ENCODE measurements at places on chromosomes 1 and 21. TPM values are rescaled to one million over a fixed set of nuclear protein-coding genes. Genes with fewer than 3 reads are reported as not detected.
A peak's percentile ranks its signal among the peaks of the same experiment; 100 is the strongest.

The CFAP57 gene
- total RNA-seq: not detected

The PPP1R8 gene
- 31.8 TPM for total RNA-seq

DNA sequence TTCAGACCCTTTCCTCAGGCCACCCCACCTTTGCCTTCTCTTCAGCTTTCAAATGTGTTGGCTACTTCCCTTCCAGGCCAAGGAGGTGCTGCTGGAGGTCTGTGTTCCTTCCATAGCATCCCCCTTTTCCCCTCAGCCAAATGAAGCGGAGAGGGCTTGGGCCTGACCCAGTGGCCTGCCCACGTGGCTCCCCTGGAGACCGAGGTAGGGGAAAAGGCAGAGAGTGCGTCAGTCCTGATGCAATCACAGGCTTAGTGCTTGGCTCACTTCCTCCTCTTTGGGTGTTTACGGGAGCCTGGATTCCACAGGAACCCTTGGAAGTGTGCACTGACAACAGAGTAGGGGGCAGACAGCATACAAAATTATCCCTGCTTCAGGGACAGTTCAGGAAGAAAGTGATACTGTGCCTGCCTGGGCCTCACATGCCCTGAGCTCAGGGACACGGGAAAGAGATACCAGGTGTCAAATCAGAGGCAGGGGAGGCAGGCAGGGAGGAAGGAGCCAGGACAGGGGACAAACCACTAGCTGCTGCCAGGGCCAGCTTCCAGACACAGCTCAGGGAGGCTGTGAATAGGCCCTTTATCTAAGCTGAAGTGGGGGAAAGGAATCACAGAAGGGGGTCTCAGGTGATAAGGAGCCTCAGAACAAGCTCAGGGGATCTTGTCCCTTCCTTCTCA lies 16.6 kb upstream of the PTP4A2 start:
- peak; percentile 87 for DNase-seq

The ZSWIM5 gene
- total RNA-seq: 0.67 TPM

GRCh38 chr1:236535662-236536161 lies 11.9 kb downstream of the LGALS8 start:
- DNase-seq: no peak

DNA sequence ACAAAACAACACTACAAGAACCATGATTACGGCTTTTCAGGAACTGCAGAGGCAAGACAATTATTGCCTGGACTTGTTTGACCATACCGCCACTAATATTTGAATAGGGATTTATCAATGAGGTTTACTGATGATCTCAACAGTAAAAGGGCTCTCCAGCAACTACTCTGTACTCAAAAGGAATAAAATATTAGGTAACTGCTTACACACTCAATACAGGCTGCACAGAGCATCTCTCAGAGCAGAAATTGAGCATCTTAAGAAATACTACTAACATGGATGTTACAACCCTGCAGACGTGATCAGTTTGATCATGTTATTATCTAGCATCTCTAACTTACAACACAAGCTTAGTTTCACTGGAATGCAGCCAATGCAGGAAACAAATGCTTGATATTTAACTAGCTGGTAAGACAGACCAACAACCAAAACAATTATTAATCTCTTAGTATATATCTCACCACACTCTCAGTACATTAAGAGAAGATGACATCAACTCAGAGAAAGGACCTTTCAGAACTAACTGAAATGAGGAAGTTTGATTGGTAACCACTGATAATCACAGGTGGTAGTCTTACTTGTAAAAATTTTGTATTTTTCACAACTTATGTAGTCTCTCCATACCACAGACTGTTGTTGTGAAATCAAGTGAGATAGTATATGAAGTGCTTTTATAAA lies 52.2 kb downstream of the PUM1 start:
- no peak for DNase-seq

DNA sequence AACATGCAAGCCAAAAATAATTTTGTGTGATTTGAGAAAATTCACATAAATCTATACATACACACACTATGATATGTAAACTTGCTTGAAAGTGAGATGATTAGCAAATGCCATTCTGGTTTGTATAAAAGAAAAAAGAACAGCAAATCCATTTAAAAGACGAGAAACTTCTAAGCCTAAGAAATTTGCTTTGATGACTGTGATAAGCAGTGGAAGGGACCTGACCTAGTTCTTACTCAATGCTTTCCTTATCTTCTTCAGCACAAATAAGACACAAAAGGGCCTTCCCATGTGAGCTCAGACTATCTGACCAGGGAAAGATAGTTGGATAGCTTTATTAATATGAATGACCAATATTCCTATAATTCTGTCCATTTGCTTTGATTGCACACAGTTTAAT lies 25.3 kb upstream of the NMNAT2 start:
- no peak for DNase-seq

The TBX15 gene
- 0.37 TPM for total RNA-seq

GRCh38 chr1:172277275-172277674 lies 143.2 kb upstream of the C1orf105 start:
- no peak for DNase-seq

The SEMA6C gene
- total RNA-seq: 36.4 TPM

- DNase-seq: no peak
Measured at GRCh38 chr1:64882574-64883255, 83.6 kb downstream of the JAK1 start.

GRCh38 chr21:45556645-45557615 lies 14.7 kb upstream of the SLC19A1 start:
- no peak for DNase-seq

GRCh38 chr1:233005703-233006102 lies 55.3 kb downstream of the NTPCR start:
- no peak for DNase-seq

- no peak for DNase-seq
Measured at GRCh38 chr1:117166076-117166475, 44.5 kb upstream of the TRIM45 start.

- no peak for DNase-seq
Measured at GRCh38 chr1:162070825-162071224, 1.3 kb downstream of the NOS1AP start.

GRCh38 chr1:111275780-111276433 lies 14.7 kb upstream of the CHIA start:
- DNase-seq: no peak

GRCh38 chr1:208409176-208409575 lies 165.0 kb upstream of the PLXNA2 start:
- no peak for DNase-seq

DNA sequence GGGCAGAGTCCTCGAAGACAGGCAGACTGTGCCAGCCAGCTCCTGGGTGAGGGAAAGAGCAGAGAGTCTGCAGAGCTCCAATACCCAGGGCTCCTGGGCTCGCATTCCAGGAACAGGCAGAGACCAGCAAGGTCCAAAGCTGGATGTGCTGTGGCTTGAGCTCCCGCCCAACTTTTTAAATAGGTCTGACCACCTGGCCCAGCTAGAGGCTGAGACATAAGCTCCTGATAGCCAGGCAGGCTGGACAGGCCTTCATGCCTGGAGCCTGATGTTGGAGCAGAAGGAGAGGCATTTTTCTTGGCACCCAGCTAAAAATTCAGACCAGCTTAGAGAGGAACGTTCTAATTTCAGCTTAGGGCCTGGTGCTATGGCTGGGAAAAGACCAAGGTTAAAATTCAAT lies 178.4 kb upstream of the TMEM51 start:
- no peak for DNase-seq

- no peak for DNase-seq
Measured at GRCh38 chr1:246579818-246580217, 13.6 kb downstream of the CNST start.

The RPTN gene
- total RNA-seq: not detected

The RCAN3 gene
- total RNA-seq: 5.8 TPM

The FAM72C gene
- total RNA-seq: not detected

GRCh38 chr1:154906621-154907081 lies 29.9 kb downstream of the PMVK start:
- DNase-seq: no peak

GRCh38 chr1:143653429-143653802 lies 318.4 kb downstream of the FAM72C start:
- DNase-seq: no peak

DNA sequence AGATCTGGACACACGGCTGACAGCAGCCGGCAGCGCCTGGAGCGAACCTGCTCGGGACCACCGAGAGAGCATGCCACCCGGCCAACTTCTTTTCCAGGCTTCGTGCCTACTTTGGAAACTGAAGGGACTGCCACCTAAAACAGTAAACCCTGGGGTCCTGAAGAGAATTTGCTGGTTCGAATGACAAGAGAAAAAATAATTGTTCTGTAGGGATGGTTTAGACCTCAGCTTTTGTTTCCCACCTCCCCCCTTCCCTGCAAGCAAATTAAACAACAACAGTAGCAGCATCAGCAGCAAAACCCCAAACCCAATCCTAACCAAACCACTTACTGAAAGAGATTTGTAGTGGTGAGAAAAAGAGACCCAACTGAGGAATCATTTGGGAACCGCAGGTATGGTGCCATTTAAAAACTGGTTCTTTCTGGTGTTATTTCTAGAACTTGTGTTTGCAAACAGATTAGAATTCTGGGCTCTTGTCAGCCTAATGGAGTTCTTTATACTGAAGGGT lies 105.6 kb downstream of the LEPR start:
- DNase-seq: no peak

GRCh38 chr1:67883069-67883468 lies 49.8 kb upstream of the GNG12 start:
- DNase-seq: no peak

DNA sequence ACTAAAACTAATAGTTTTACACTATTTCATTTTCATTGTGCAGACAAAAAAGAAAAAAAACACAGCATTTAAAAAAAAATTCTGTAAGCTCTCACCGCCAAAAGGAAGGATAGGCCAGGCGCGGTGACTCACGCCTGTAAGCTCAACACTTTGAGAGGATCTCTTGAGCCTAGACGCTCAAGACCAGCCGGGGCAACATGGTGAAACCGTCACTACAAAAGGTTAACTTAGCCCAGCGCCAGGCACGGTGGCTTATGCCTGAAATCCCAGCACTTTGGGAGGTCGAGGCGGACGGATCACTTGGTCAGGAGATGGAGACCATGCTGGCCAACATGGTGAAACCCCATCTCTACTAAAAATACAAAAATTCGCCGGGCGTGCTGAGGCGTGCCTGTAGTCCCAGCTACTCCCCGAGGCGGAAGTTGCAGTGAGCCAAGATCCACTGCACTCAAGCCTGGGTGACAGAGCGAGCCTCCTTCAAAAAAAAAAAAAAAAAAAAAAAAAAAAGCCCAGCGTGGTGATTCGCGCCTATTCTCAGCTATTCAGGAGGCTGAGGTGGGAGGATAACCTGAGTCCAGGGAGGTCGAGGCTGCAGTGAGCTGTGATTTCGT lies 14.3 kb upstream of the SPEN start:
- peak; percentile 70 for DNase-seq

GRCh38 chr1:55773211-55773940 lies 558.2 kb upstream of the USP24 start:
- no peak for DNase-seq

The DENND2D gene
- 2.3 TPM for total RNA-seq

The MIXL1 gene
- not detected for total RNA-seq

DNA sequence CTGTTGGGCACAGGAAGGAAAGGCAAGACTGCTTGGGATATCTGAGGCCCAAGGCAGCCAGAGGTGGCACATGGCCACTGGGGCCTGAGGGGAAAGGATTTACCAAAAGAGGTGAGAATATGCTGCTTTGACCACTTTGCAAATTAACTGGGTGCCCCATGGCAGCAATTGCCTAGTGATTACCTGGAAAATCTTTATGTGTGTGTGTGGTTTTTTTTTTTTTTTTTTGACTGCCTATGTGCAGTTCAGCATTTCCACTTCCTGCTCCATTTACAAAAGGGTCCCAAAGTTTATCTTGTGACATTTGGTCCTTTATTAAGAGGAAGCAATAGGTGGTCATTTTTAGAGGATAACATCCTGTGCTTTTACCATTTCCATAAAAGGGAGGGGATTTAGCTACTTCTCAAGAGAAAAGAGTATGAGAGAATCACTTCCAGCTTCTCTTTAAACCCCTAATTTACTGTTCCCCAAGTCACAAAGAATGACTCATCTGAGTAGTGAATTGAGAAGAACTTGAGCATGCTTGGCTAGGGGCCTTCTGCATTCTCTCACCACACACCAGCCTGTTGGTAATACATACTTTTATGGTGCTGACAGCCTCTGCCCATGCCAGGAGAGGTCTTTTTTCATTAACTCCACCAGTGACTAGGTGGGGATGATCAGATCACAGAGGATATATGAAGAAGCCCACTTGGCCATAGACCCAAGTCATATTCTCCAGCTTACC lies 52.1 kb downstream of the SYDE2 start:
- peak; percentile 43 for DNase-seq

- DNase-seq: no peak
Measured at GRCh38 chr1:58363585-58363984, 182.9 kb downstream of the OMA1 start.

The SRSF4 gene
- 48.9 TPM for total RNA-seq

DNA sequence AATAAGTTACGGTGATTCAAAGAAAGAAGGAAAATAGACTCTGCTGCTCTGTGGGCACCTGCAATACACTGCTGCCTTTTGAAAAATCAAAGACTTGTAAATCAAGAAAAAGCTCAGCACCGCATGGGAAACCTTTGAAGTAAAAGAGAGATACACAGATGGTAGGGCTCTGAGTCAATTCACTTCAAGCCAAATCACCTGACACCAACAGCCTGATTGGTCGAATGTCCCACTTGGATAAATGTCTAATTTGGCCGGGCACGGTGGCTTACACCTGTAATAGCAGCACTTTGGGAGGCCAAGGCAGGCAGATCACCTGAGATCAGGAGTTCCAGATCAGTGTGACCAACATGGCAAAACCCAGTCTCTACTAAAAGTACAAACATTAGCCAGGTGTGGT lies 19.2 kb upstream of the RCAN3 start:
- no peak for DNase-seq

DNA sequence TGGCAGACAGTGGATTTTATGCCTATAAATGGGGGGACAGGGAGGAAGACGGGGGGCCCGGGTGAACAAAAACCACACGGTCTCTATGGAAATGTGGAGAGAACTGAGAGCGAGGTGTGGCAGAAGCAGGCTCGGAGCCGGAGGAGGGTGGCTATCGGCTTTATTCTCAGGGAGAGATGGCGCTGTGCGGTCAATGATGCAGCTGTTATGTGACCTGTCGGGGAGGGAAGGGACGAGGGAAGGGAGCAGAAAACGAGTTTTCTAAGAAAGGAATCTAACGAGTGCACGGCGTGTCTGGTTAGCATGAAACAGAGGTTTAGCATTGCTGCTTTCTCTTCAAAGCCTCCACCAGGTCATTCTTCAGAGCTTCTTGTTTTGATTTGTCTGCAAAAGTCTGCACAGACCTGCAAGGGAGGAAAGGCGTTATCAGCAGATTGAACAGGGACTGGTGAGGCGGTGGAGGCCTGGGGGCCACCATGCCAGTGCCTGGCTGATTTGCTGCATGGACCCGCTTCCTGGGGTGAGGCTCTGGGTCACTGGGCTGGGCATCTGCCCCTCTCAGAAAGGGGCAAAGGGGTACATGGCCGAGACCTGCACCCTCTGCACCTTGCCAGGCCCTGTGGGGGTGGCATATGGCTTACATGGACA lies 27.2 kb downstream of the SLC66A1 start:
- DNase-seq: no peak

DNA sequence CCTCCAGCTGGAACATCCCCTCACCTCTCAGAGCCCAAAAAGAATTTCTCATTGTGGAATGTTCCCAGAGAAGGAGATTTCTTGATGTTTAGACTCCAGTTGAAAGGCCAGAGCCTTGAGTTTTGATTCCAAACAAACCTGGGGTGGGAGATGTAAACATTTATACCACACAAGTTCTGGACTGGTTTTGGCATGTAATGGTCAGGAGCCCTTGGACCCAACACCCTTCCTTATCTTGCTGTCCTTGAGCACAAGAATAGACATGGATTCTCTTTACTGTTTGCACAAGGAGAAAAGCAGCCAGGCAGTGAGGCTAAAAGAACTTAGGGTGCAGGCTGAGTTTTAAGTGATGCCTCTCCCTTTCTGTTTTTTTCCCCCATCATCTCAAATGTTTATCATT lies 4.5 kb downstream of the RHBG start:
- no peak for DNase-seq

Measured in heart left ventricle (tissue), 16 donors.